ENCODE measurements at places on chromosomes 6 and 20.

- DNase-seq, result no peak
These were observed 52.3 kb upstream of the BCLAF1 start for GRCh38 chr6:136341967-136342366.

DNA sequence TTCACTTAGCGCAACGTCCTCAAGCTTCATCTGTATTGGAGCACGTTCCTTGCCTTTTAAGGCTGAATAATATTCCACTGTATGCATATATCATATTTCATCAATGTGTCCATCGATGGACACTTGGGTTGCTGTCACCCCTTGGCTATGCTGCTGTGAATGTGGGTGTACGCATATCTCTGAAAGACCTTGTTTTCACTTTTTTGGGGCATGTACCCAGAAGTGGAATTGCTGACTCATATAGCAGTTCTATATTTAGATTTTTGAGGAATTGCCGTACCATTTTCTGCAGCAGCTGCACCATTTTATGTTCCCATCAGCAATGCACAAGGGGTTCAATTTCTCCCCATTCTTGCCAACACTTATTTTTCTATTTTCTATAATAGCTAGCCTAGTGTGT is 22.8 kb upstream of the SLC23A2 start:
- no peak for DNase-seq

DNA sequence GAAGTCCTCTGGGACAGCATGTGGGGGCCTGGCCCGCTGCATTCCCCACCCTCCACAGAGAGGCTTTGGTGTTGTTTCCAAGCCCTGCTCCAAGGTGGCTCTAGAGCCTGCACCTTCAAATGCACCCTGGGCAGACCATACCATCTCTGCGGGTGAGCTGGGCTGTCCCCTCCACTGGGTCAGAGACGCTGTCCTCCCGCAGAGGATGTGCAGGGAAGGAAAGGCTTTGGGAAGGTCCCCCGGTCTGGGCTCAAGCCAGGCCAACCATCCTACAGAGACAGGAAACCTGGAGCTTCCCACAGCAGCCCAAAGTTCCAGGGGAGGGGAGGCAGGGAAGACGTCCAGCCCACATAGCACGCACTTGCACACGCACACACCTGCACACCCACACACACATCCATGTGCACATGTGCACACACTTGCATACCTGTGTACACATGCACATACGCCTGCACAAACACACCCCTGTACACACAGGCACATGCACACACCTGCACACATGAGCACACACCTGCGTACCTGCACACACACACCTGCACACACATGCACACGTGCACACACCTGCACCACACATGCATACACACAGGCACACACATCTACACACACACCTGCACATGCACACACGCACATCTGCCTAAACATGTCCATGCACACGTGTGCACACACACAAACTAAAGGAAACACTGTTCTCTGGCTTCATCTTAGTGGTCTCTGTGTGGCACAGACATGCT is 155.4 kb downstream of the ERMARD start:
- DNase-seq, result no peak

DNA sequence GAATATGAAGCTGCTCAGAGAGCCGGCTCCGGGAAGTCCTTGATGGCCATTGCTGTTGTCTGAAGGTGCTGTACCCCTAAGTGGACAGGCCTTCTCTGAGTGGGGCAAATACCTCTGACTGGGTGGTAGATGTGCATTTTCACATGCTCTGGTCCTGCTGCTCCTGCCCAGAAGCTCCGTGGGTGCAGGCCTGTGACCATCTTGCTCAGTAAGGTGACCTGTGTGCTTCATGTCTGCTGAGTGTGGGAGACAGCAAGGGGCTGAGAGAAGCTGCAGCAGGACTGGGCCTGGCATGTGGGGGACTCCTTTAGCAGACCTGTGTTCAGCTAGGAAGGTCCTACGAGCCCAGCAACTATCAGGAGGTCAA is 5.0 kb downstream of the SPATA2 start:
- no peak for DNase-seq

DNA sequence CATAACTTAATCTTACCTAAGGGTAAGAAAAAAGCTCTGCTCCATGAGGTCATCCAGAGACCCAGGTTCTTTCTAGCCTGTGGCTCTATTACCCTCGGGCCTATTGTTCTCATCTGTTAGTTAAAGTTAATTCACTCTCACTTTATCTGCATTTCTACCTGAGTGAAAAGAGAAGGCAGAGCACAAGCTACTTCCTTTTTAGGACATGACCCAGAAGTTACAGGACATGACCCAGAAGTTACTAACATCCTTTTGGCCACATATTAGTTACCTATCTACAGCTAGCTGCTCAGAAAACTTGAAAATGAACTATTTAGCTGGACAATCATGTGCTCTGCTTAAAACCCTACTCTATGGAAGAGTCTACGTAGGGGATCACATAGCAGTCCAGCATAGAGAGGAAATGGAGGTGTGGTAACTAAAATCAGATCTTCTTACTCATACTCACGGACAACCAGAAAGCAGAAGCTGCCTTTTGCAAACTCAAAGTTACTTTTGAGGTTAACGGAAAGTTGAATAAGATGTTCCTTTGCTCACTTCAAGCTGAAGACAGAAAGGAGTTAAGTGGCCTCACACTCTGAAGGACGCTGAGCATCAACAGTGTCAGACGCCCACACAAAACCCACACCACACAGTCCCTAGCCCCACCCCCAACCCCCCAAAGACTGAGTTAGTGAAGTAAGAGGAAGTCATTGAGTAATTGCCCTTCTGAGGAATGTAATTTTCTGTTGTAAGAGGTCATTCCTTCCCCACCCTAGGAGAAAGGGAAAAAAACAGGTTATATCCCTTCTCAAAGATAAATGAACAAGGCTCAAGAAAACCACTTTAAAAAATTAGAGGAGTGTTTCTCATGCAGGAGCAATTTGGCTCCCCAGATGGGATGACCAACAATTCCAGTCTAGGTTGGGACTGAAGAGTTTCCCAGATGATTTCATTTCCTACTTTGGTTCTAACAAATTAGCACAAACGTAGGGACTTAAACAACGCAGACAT is 45.9 kb upstream of the TAB2 start:
- DNase-seq, result no peak

- no peak for DNase-seq
These were observed 533 bp downstream of the OSTM1 start for GRCh38 chr6:108074057-108074358.

DNA sequence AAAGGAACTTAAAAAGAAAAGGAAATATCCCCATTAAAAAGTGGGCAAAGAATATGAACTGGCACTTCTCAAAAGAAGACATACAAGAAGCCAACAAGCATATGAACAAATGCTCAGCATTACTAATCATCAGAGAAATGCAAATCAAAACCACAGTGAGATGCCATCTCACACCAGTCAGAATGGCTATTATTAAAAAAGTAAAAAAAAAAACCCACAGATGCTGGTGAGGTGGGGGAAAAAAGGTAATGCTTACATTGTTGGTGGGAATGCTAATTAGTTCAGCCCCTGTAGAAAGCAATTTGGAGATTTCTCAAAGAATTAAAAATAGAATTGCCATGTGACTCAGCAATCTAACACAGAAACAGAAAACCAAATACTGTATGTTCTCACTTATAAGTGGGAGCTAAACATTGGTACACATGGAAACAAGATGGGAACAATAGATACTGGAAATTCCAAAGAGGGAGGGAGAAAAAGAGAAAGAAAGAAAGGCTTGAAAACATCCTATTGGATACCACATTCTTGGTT is 437.1 kb downstream of the GRIK2 start:
- DNase-seq, result no peak

DNA sequence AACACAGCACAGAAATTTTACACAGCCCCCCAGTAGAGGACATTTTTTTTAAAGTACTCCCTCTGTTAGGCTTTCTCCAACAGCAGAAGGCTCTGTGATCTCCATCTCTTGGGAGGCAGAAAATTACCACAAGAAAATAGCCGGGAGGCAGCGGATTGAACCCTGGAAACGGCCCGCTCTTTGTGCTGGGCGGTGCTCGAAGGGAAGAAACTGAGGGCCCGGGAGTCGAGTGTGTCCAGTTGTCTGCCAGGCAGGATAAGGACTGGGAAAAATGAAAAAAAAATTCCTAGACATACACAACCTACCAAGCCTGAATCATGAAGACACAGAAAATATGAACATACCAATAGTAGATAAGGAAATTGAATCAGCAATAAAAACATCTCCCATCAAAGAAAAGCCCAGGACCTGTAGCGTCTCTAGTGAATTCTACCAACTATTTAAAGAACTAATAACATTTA is 31.5 kb downstream of the POM121L2 start:
- DNase-seq, result no peak

DNA sequence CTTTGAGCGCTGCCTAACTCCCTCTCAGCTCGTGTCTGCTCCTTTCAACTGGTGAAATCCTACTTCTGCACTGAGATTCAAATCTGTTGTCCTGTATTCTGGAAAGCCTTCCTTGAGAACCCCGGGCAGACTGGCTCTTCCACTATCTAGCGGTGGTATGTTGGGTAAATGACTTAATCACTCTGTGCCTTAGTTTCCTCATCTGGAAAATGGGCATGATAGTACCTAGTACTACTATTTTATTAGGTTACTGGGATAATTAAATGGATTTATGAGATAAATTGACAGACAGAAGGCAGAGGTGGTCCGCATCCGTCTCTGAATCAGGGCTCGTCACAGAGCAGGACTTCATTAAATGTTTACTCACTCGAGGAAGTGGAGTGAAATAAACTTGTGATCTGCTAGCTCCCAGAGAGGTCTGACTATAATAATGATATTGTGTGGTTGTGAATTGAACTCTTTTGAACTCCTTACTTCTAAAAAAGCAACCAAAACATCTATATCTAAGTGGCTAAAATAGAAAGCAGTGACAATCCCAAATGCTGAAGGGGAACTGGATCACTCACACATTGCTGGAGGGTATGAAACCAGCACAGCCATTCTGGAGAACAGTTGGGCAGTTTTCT is 26.6 kb downstream of the PPP1R16B start:
- no peak for DNase-seq

DNA sequence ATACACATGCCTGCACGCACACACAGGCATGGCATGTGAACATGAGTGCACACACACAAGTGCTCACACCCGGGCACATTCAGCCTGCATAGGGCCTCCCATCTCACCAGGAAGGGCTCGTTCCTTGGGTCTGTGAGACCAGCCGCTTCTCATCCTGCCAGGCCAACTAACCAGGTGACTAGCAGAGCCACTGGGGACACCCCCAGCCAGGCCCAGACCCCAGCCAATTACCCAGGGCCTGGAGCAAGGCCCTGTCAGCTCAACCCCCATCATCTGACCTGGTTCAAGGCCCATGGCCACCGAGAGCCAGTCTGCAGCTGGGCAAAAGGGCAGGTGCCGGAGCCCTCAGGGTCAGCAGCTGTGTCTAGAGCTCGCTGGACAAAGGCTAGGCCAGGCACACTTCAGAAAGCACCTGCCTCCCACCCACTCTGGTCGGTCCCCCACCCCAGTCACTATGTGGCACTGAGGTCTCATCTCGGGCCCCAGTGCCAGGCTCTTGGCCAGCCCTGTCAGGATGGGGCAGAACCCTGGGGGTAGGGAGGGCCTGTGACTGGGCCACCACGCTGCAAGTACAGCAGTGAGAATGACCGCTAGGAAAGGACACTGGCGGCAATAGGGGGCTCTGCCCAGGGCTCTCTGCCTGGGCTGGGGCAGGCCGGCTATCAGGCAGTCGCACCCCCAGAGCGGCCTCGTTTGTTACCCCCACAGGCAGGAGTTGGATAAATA is 26.8 kb upstream of the MRGBP start:
- no peak for DNase-seq

DNA sequence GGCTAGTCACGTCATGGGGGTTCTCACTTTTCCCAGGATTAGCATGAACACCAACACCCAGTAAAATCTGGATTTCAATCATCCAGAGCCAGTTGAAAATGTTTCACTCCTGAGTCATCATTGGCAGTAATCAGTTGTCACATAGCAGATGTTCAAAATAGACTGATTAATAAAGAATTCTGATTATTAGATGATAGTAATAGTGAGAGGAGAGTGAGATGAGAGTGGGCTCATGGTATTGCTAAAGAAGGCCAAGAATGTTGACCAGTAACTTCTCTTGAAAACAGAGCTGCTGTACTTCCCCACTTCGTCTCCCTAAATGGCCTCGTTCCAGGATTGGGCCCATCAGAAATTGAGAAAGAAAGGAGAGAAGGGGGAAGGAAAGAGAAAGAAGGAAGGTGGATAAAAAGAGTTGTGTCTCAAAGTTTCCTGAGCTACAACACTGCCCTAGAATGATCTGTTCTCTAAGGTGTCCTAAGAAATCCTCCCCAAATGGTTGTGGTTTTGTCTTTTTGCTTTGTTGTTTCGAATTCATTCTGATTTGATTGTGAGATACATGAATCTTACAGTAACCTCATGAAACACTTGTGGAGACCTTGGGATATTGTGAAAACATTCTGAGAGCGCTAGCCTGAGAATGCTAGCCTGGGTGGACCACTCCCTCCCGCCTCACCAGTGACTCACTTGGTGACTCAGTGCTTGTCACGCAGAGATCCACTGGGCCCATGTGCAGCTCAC is 502.2 kb upstream of the JARID2 start:
- DNase-seq, result peak; percentile 22

- DNase-seq, result no peak
These were observed 117.7 kb upstream of the CCDC28A start for GRCh38 chr6:138655828-138656227.

GRCh38 chr20:40978761-40979160 is 49.9 kb upstream of the TOP1 start:
- DNase-seq, result no peak

GRCh38 chr6:10411971-10412460 is 2.9 kb downstream of the TFAP2A start:
- no peak for DNase-seq

DNA sequence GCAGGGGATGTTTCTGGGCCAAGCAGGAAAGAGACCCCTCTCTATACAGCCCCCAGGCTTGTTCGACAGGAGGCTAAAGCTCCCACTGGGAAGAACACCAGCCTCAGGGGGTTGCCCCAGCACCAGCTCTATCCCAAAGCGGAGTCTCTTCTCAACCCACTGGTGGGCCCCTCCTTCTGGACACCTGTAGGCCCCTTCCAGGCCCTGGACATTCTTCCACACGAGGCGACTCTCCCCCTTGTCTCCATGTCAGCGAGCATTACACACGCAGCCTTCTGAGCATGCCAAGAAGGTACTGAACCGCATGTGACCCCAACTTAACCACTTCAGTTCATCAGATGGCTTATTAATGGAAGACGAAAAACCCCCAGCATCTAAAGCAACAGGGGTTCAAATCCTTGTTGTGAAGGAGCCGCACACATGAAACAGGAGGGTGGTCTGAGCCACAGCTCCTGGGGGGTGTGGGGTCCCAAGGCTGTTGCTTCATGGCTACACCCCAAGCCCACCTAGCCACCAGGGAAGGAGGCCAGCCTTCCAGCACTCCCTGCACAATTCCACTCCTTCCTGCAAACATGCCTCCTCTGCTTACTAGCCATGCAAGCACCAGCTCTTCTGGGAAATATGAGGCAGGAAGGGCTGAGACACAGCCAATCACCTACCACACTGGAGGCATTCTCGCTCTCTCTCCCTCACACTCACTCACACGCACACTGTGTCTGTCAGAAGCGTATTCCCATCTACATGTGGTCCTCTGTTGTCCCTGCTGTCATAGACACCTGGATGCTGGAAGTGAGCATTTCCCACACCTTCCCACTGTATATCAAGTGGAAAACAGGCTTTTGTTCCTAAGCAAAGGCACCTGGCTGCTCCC is 104.5 kb downstream of the NOL4L start:
- no peak for DNase-seq
